Stimulated activated CD4-positive, alpha-beta T cell treated with anti-CD3 and anti-CD28 coated beads, Interleukin-15, amount 100 ng/mL, for 1 hour (primary cell): ENCODE measurements at places on chromosomes 7 and 10.

- no peak for DNase-seq
These were observed 232.4 kb upstream of the KLF14 start for GRCh38 chr7:130966246-130967009.

DNA sequence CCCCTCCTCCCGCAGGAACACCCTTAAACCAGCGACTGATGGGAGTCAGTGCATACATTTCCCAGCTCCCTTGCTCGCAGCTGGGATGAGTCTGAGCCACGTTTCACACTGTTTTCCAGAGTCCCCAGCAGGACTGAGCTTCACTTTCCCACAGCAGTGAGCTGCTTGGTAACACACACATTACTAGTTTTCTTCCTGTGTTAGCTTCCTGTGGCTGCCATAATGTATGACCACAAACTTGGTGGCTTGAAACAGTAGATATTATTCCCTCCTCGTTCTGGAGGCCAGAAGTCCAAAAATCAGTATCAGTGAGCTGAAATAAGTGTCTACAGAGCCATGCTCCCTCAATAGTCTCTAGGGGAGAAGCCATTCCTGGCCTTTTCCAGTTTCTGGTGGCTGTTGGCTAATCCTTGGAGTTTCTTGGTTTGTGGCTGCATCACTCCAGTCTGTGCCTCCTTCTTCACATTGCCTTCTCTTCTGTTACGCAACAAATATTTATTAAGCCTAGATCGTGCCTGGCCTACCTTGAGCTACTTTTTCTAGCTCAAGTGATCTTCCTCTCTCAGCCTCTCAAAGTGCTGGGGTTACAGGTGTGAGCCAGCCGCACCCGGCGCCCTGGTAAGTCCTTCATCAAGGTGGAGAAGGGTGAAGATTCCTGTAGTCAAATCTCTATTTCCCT, 26.2 kb upstream of the CARD11 start:
- no peak for DNase-seq

- no peak for DNase-seq
These were observed 6.3 kb downstream of the IFT22 start for GRCh38 chr7:101315336-101315735.

DNA sequence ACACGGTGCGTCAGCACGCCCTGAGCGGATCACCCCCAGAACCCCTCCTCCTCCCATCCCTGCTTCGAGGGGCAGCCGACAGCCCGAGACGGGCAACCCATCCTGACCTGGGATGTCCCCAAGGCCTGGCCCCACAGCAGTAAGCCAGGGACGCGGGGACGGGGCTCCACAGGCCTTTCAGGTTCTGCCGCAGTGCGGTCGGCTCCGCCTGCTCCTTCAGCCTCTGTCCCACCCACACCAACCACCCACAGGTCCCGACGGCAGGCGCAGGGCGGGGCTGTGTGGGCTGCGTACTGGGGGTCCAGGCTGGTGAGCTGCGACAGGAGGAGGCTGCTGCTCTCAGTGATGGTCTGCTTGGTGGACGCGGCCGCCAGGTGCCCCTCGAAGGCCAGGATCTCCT, 16.7 kb downstream of the INTS1 start:
- DNase-seq, result no peak
